ENCODE measurements at places on chromosomes 7 and 10.

DNA sequence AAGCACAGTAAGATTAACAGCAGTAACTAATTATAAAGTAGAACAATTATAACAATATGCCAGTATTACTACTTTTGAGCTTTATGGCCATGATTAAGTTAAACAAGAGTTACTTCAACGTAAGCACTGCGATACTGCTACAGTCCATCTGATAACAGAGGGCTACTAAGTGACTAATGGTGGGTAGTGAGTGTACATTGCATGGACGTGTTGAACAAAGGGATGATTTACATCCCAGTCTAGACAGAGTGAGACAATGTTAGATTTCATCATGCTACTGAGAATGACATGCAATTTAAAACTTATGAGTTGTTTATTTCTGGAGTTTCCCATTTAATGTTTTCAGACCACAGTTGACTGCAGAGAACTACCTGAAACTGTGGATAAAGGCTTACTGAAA, 45.6 kb downstream of the TPST1 start:
- DNase-seq = no peak

GRCh38 chr10:11982253-11982652, 60.4 kb downstream of the UPF2 start:
- DNase-seq = no peak

GRCh38 chr10:103542764-103543616, 49.5 kb downstream of the NEURL1 start:
- DNase-seq = peak; percentile 81

DNA sequence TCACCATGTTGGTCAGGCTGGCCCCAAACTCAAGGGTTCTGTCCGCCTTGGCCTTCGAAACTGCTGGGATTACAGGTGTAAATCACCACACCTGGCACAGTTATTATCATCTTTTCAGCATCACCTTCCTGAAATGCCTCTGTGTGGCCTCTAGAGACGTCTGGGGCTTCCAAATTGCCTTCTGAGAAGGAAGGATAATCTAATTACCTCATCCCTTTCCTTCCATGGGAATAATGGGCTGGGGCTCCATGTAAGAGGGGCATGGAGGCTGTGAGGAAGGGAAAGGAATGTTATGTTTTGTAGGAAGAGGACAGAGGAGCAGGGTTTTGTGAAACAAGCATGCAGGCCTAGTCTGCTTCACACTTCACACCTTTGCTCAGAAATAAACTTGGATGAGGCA, 22.2 kb upstream of the PODXL start:
- no peak for DNase-seq

DNA sequence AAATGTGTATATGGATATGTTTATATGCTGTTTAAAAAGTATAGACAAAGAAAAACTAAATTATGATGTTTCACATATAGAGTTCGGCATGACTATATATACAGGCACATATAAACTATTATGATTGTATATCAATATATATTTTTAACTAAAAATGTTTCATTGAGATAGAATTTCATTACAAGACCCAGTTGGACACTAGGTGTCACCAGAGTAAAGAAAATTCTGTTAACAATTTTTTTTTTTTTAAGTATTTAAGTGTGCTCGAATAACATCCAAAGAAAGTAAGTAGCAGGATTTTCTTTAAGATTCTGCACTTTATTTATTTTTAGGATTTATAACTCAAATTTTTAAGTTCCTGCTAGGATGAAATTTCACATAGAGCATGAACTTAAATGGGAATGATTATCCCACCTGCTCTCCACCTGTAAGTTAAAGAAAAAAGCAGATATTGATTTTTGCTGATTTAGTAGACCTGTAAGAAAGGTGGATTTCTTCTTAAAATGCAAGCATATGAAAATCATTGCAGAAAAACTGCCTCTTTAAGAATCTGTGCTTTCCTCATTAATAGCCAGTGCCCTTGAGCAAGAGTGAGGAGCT, 961.5 kb downstream of the PCDH15 start:
- no peak for DNase-seq

GRCh38 chr7:113176836-113177235, 58.5 kb upstream of the SMIM30 start:
- no peak for DNase-seq

DNA sequence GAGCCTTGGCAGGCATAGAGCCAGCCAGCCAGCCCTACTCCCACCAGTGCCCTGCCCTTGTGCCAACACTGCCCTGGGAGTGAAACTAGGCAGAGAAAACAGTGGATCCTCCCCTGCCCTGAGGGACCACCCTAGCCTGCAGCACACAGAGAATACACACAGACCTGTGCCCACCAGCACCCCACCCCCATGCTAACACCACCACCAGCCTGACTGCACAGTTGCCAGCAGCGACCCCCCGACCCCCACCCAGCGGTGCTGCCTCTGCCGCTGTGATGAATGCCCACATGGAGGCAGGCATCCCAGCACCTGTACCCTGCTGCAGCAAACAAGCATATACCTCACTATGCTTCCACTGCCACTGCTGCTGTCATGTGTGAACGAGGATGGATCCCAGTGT, 9.4 kb upstream of the MIOS start:
- DNase-seq = no peak

GRCh38 chr10:48608279-48608681, 3.4 kb upstream of the ARHGAP22 start:
- peak; percentile 42 for DNase-seq

DNA sequence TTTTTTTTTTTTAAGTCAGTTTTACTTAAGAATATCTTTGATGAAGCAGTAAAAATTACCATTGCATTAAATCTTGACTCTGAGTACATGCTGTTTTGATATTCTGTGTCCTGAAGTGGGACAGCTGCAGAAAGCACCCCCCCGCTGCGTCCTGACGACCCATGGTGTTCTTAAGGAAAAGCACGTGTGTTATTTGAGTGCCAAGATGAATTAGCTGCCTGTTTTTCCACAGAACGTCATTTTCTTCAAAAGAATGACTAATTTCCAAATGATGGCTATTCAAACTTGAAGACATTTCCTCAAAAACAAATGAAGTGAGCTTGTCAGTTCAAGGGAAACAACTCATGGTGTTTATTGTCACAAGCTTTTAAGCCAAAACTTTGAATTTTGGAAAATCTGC, 45.9 kb downstream of the CREM start:
- DNase-seq = no peak

Data from NCI-H2081 (cell line).